ENCODE measurements at places on chromosomes 5 and 9.

- no peak for DNase-seq
These were observed 210.2 kb downstream of the DAB2IP start for GRCh38 chr9:121861501-121862180.

DNA sequence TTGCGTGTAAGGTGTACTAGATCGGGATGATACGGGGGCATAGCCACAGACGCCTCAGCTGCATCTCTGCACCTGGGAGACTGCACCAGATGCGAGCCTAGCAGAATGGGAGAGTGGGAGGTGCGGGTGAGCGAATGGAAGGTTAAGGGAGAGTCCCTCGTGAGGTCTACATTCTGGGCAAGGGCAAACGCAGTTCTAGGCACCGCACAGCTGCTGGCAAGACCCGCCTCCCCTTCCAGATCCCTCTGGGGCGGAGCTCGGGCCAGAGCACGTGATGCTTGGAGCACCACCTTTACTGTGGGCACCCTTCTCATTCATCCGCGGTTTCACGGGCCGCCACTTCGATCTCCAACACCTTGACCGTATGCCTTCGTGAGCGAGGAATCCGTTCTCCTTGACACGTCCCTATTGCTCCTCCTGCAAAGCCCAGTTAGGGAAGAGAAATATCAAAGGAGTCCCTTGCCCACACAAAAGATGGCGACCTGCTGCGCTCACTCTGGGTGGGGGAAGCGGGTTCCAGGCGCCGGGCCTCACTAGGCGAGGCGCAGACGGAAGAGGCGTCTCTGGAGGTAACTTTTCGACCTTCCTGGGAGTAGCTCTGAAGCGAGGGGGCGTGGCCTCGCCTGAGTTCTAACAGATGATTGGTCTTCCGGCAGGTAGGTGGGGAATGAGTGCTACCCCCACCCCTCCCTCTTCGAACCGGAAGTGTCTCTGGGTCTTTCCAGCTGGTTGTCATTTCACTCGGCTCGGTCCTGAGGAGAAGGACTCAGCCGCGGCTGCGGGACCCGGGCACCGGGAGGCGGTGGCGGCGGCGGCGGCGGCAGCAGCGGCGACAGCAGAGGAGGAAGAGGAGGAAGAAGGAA, at the start of gene CPEB4:
CPEB4 (plus strand) TSS at position 740 of the 863 bp plus-strand sequence. CDS start 1,385 bp downstream, outside the sequence.
- peak; percentile 94 for DNase-seq

GRCh38 chr5:136011414-136012001, 17.3 kb upstream of the TGFBI start:
- DNase-seq: no peak

DNA sequence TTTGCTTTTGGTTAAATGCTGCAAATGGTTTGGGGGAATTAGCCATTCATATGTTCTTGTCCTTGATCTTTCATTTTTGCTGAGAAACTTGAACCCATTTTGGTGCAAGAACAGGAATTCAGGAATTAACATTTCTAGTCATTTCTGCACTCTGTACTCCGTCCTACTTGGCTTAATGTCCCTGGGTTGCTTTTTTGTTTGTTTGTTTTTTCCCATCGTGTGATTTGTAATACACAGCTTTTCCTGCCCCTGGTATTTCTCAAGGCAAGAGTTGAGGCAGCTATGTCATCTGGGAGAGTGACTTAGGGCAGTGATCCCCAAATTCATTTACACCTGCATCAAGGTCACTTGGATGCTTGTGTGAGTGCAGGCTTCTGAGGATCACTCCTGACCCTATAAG, 71.3 kb downstream of the IQGAP2 start:
- DNase-seq: no peak

DNA sequence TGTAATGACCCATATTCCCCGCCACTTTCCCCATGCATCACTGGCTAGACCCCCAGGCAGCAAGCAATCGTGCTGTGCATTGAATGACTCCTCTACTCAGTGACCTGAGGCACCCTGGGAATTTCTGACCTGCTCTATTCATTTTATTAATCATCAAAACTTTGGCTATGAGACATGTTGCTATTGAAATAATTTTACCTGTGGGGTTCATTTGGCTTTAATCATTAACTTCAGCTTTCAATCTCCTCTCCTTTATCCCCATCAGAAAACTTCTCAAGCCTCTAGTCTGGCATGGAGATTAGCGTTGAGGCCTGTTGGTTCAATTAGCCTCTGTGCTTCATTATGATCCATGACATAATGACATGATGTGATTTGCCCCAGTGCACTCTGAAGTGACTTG, 429.0 kb downstream of the ZNF608 start:
- no peak for DNase-seq

GRCh38 chr9:27599870-27600238, 26.6 kb upstream of the C9orf72 start:
- DNase-seq: no peak

GRCh38 chr5:174759091-174759490, 34.7 kb downstream of the MSX2 start:
- DNase-seq: no peak

- DNase-seq: no peak
These were observed 118.5 kb downstream of the GNAQ start for GRCh38 chr9:77912895-77913693.

DNA sequence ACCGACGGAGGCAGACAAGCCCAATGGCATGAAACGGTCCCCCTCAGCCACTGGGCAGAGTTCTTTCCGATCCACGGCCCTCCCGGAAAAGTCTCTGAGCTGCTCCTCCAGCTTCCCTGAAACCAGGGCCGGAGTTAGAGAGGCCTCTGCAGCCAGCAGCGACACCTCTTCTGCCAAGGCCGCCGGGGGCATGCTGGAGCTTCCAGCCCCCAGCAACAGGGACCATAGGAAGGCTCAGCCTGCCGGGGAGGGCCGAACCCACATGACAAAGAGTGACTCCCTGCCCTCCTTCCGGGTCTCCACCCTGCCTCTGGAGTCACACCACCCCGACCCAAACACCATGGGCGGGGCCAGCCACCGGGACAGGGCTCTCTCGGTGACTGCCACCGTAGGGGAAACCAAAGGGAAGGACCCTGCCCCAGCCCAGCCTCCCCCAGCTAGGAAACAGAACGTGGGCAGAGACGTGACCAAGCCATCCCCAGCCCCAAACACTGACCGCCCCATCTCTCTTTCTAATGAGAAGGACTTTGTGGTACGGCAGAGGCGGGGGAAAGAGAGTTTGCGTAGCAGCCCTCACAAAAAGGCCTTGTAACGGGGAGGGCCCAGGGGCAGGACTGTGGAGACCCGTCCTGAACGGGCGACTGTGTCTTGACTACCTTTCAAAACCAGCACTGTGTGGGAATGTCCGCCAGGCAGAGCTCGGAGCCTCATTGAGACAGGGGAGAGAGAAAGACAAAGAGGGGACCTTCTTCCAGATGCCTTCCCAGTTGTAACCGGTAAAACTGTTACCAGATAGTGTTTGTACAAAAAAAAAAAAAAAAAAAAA, 29.9 kb downstream of the CD180 start:
- no peak for DNase-seq

Measured in NCI-H2029 treated with DMSO at 0.1 percent for 48 hours (cell line).